ENCODE measurements at places on chromosomes 7 and 10. TPM values are rescaled to one million over a fixed set of nuclear protein-coding genes. Genes with fewer than 3 reads are reported as not detected.

ANKRD22 gene
- 3.4 TPM for polyA plus RNA-seq

LCOR gene
- 4.5 TPM for polyA plus RNA-seq

MYO3A gene
- polyA plus RNA-seq = 14.3 TPM

DNA sequence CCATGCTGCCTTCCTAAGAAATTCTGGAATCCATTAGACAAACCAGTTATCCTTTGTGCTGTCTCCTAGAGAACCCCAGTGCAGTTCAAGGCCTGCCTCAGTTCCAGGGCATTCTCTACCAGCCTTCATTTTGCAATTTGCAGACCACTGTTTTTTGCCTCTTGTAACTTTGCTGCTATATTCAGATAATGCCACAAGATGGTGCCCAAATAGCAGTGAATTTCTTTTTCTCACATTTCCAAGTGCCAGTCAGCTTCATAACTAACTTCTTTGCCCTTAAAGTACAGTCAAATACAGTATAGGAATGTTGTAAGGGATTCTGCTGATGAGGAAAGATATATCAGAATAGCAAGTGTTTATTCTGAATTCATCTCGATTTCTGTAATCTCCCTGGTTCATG is 25.2 kb downstream of the LOXL4 start:
- H3K4me1 ChIP-seq = no peaks in the 10 kb centered on the region
- H3K36me3 ChIP-seq = no peaks in the 10 kb centered on the region
- no peaks in the 10 kb centered on the region for H3K27me3 ChIP-seq
- no peak for DNase-seq

GRCh38 chr7:92137557-92137956 is 3.3 kb upstream of the CYP51A1 start:
- no peak for DNase-seq
- H3K4me3 ChIP-seq = no peak overlapping the region

GRCh38 chr7:44288381-44288685 is 37.1 kb downstream of the CAMK2B start:
- H3K27me3 ChIP-seq = peaks cover 3% of the 10 kb centered on the region
- H3K27ac ChIP-seq = no peak overlapping the region
- no peak overlapping the region for H3K4me3 ChIP-seq
- DNase-seq = no peak
- no peaks in the 10 kb centered on the region for H3K36me3 ChIP-seq
- no peaks in the 10 kb centered on the region for H3K4me1 ChIP-seq

- H3K36me3 ChIP-seq = no peaks in the 10 kb centered on the region
- no peaks in the 10 kb centered on the region for H3K4me1 ChIP-seq
- H3K27ac ChIP-seq = peak overlapping the region; percentile 54
- no peak overlapping the region for H3K4me3 ChIP-seq
- no peaks in the 10 kb centered on the region for H3K27me3 ChIP-seq
- DNase-seq = peak; percentile 17
Observed at GRCh38 chr7:106426803-106427202, 142.0 kb upstream of the NAMPT start.
